ENCODE measurements at places on chromosomes 1 and 21.

DNA sequence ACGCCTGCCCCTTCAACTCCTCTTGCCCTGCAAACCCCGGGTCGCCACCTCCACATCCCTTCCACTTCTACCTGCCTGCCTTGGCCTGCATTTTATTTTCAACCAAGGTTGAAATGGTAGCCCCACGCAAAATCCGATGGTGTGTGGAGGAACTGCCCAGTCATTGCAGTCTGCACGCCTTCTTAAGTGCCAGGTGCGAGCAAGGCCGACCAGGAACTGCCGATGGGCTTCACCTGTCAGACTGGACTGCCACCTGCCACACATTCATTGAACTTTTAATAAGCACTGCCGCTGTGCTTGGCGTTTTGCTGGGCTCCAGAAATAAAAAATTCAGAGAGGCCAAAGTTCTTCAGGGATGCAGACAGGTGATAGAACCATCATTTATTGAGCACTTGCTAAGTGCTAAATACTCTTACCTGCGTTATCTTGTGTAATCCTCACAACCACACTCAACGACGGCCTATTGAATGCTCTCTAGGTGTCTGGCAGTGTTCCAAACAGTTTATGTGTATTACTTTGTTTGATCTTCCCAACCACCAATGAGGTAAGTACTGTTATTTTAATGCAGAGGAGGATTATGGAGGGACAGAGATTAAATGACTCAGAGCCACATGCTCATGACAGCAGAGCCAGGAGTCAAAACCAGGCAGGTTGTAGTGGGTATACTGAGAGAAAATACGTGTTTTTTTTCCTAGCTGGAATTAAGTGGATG is 36.2 kb downstream of the CACHD1 start:
- no peaks in the 10 kb centered on the region for H3K27me3 ChIP-seq
- peak overlapping the region; percentile 95 for H3K27ac ChIP-seq
- peak overlapping the region; percentile 79 for H3K4me3 ChIP-seq
- no peak for DNase-seq
- H3K36me3 ChIP-seq: no peaks in the 10 kb centered on the region

- peak overlapping the region; percentile 46 for H3K27ac ChIP-seq
- no peak for DNase-seq
- H3K27me3 ChIP-seq: no peaks in the 10 kb centered on the region
- H3K4me1 ChIP-seq: peaks cover 38% of the 10 kb centered on the region
Measured at GRCh38 chr1:81921851-81922462, 121.2 kb downstream of the ADGRL2 start.

DNA sequence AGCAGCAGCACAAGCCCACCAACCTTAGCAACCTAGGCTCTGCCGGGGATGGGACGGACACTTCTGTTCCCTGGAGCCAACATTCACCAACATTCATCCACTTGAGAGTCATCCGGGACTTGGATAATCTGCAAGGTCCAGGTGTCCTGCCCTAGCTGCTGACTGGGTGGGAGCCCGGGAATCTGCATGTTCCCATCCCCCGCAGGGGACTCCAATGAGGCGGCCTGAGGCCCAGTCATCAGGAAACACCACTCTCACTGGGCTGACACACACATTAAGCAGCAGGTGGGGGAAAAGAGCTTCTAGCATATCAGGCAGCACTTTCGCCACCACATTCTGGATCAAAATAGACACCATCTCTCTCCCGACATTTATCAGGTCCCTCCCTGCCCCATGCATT is 38.4 kb upstream of the CCSAP start:
- no peak overlapping the region for H3K4me3 ChIP-seq
- peaks cover 6% of the 10 kb centered on the region for H3K27me3 ChIP-seq
- no peak overlapping the region for H3K27ac ChIP-seq
- no peak for DNase-seq
- no peaks in the 10 kb centered on the region for H3K36me3 ChIP-seq
- peaks cover 42% of the 10 kb centered on the region for H3K4me1 ChIP-seq

DNA sequence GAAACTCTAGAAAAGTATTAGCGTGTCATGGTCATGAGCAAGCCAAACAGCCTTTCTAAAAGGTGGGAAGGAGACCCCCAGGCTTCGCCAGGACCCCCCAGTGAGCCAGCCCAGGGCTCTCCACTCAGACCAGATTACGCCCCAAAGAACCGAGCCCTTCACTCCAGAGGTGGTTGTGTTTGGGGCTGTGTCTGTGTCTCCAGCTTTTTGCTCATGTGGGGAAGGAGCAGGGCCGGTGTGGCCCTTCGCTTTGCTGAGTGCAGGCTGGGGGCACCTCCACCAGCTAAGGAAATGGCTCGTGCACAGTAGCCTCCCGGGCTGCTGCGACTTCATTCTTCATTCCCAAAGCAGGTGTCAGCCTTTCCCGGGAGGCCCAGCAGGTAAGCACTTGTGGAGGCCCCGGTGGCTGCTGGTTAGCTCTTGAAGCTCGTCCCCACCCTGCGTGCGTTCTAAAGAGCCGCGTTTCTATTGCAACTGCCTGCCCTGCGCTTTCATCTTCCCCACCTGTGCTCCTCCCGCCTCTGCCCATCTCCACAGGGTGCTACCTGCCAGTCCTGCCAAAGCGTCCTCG is 531 bp downstream of the TSPEAR start:
- H3K4me3 ChIP-seq: peak overlapping the region; percentile 40
- H3K27me3 ChIP-seq: peaks cover 99% of the 10 kb centered on the region
- peaks cover 66% of the 10 kb centered on the region for H3K4me1 ChIP-seq
- no peaks in the 10 kb centered on the region for H3K36me3 ChIP-seq

- peak overlapping the region; percentile 39 for H3K4me3 ChIP-seq
- DNase-seq: no peak
- peaks cover 41% of the 10 kb centered on the region for H3K4me1 ChIP-seq
- H3K27ac ChIP-seq: no peak overlapping the region
Measured at GRCh38 chr1:44700573-44700972, 26.1 kb downstream of the ARMH1 start.

DNA sequence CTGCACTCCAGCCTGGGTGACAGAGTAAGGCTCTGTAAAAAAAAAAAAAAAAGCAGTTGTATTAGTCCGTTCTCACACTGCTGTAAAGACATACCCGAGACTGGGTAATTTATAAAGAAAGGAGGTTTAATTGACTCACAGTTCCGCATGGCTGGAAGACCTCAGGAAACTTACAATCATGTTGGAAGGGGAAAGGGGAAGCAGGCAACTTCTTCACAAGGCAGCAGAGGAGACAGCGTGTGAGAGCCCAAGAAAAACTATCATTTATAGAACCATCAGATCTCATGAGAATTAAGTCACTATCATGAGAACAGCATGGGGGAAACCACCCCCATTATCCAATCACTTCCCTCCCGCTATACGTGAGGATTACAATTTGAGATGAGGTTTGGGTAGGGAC is 151.7 kb upstream of the NR5A2 start:
- no peak overlapping the region for H3K27ac ChIP-seq
- no peak for DNase-seq
- H3K4me1 ChIP-seq: no peaks in the 10 kb centered on the region
- peaks cover 4% of the 10 kb centered on the region for H3K27me3 ChIP-seq

GRCh38 chr1:58919959-58920321 is 136.1 kb upstream of the JUN start:
- no peak overlapping the region for H3K27ac ChIP-seq
- no peak overlapping the region for H3K4me3 ChIP-seq
- H3K36me3 ChIP-seq: no peaks in the 10 kb centered on the region
- H3K27me3 ChIP-seq: peaks cover 4% of the 10 kb centered on the region
- DNase-seq: no peak

- peaks cover 38% of the 10 kb centered on the region for H3K4me1 ChIP-seq
- H3K4me3 ChIP-seq: no peak overlapping the region
- peaks cover 53% of the 10 kb centered on the region for H3K27me3 ChIP-seq
- peak; percentile 71 for DNase-seq
- H3K36me3 ChIP-seq: no peaks in the 10 kb centered on the region
Measured at GRCh38 chr1:41282679-41283317, 40.7 kb upstream of the SCMH1 start.

- peaks cover 19% of the 10 kb centered on the region for H3K36me3 ChIP-seq
- H3K27ac ChIP-seq: peak within 1 kb of the TSS; percentile 97
- DNase-seq: no peak
Measured at GRCh38 chr1:65420590-65421350, at the start of the genes LEPR and LEPROT. TSS of gene LEPR (plus strand) at chr1:65420668. CDS start at chr1:65565566, 144,898 bp downstream. TSS of gene LEPROT (plus strand) at chr1:65420668. CDS start at chr1:65420725, 57 bp downstream.

- no peak for DNase-seq
- H3K4me1 ChIP-seq: peaks cover 37% of the 10 kb centered on the region
- no peaks in the 10 kb centered on the region for H3K36me3 ChIP-seq
- H3K4me3 ChIP-seq: no peak overlapping the region
Measured at GRCh38 chr1:235078480-235079381, 49.9 kb downstream of the TOMM20 start.

DNA sequence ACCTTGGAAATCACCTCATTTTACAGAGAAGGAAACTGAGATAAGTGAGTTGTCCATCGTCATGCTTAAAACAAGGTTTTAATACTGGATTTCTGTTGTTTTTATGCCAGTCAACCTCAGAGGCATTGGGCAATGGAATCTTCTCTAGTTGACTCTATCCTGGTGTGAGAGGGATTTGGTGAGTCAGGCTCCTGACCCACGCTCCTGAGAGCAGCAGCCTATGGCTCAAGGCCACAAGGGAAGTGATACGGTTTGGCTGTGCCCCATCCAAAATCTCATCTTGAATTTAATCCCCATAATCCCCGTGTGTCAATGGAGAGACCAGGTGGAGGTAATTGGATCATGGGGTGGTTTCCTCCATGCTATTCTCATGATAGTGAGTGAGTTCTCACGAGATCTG is 90.1 kb downstream of the TLR5 start:
- H3K4me3 ChIP-seq: no peak overlapping the region
- DNase-seq: no peak
- H3K36me3 ChIP-seq: no peaks in the 10 kb centered on the region
- peak overlapping the region; percentile 70 for H3K27ac ChIP-seq

GRCh38 chr1:20730690-20731056 is 1.8 kb downstream of the SH2D5 start:
- no peak overlapping the region for H3K27ac ChIP-seq
- peaks cover 67% of the 10 kb centered on the region for H3K27me3 ChIP-seq
- peaks cover 27% of the 10 kb centered on the region for H3K4me1 ChIP-seq

- H3K4me3 ChIP-seq: no peak overlapping the region
- peaks cover 4% of the 10 kb centered on the region for H3K27me3 ChIP-seq
- no peaks in the 10 kb centered on the region for H3K4me1 ChIP-seq
- no peak overlapping the region for H3K27ac ChIP-seq
- DNase-seq: no peak
- peaks cover 6% of the 10 kb centered on the region for H3K36me3 ChIP-seq
Measured at GRCh38 chr1:200435200-200435780, 25.5 kb upstream of the ZNF281 start.

DNA sequence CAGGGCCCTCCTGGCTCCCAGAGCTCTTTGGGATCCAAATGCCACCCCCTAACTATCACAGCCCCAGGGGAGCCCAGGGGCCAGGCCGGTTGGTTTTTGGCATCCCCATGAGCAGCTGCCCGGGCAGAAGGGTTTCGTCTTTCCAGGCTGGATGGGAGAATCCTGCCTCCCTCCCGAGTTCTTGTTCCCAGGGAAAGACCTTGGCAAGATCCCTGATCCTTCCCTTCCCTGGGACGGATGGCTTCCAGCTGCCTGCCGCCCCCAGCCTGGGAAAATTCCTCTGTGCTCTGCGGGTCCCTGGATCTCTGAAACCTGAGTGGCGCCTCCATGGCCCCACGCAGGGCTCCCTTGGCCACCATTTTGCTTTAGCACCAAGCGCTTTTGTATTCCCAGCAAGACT is 55.6 kb downstream of the TAS1R2 start:
- H3K27ac ChIP-seq: no peak overlapping the region
- H3K36me3 ChIP-seq: no peaks in the 10 kb centered on the region
- no peak overlapping the region for H3K4me3 ChIP-seq

GRCh38 chr1:234918181-234918841 is 210.3 kb downstream of the TOMM20 start:
- DNase-seq: peak; percentile 63
- H3K4me3 ChIP-seq: peak overlapping the region; percentile 1
- peaks cover 17% of the 10 kb centered on the region for H3K27me3 ChIP-seq
- no peaks in the 10 kb centered on the region for H3K36me3 ChIP-seq

DNA sequence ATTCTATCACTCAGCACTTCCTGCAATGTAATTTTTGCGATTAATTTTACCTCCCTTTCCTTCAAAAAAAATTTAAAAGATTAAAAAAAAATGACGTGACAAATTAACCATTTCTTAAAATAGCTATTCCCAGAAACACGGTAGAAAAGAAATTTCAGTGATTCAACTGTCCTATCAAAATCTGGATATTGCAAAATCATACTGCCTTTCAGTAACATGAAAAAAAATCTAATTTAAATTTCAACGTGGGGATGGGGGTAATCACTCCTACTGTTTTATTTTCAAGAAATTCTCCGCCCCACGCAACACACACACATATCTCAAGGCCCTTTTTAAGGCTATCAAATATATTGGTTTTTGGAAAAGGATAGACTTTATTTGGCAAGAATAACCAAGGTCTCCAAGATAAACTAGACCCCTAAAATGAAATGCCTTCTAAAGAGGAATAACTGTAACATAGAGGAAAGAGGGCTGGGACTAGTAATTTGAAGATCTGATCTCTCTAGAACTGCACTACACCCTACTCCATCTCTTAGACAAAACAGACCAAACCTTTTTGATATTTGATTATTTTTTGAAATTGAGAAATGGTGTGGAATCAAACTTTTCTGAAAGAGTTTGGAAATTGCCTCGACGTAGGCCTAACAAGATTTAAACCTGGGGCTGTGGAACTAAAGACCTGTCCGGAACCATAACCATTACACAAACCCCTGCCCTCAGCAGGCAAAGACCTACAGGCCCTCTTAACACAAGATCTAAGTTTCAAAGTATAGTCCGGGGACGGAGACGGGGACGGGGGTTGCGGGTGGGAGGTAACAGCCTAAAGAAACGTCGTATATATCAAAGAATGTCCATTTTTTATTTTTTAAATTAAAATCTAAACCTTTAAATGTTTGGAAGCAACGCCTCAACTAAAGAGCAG is 941 bp downstream of the ARNT start:
- H3K27me3 ChIP-seq: no peaks in the 10 kb centered on the region
- DNase-seq: no peak
- H3K4me3 ChIP-seq: peak overlapping the region; percentile 97
- peak overlapping the region; percentile 96 for H3K27ac ChIP-seq
- H3K36me3 ChIP-seq: peaks cover 31% of the 10 kb centered on the region

- H3K4me3 ChIP-seq: no peak overlapping the region
- no peak overlapping the region for H3K27ac ChIP-seq
- H3K27me3 ChIP-seq: peaks cover 7% of the 10 kb centered on the region
- DNase-seq: no peak
Measured at GRCh38 chr1:6355621-6356020, 37.9 kb downstream of the ACOT7 start.

- H3K36me3 ChIP-seq: no peaks in the 10 kb centered on the region
- H3K4me3 ChIP-seq: no peak overlapping the region
- no peaks in the 10 kb centered on the region for H3K27me3 ChIP-seq
Measured at GRCh38 chr1:14543191-14543840, 55.2 kb upstream of the KAZN start.

- H3K4me3 ChIP-seq: no peak overlapping the region
- H3K27me3 ChIP-seq: peaks cover 3% of the 10 kb centered on the region
- no peaks in the 10 kb centered on the region for H3K36me3 ChIP-seq
- no peaks in the 10 kb centered on the region for H3K4me1 ChIP-seq
- no peak overlapping the region for H3K27ac ChIP-seq
- DNase-seq: no peak
Measured at GRCh38 chr21:22346576-22346975, 1348.4 kb downstream of the NCAM2 start.

- no peaks in the 10 kb centered on the region for H3K4me1 ChIP-seq
- DNase-seq: no peak
- H3K4me3 ChIP-seq: no peak overlapping the region
- H3K27me3 ChIP-seq: peaks cover 4% of the 10 kb centered on the region
- no peaks in the 10 kb centered on the region for H3K36me3 ChIP-seq
- H3K27ac ChIP-seq: no peak overlapping the region
Measured at GRCh38 chr1:59124166-59124565, 172.7 kb upstream of the FGGY start.

All from nephron progenitor cell (in vitro differentiated cells).